Activated T-helper 1 cell treated with anti-CD3 and anti-CD28 coated beads, Interleukin-12 subunit alpha, Interleukin-12 subunit beta, Interleukin-2, Interleukin-4 antibody, amounts not matched to agents 30 ng/mL and 10 ng/mL and 1 ng/mL, durations not matched to agents 14 hours and 24 hours and 36 hours (primary cell): ENCODE measurements at places on chromosomes 12 and 14. TPM values are rescaled to one million over a fixed set of nuclear protein-coding genes. Genes with fewer than 3 reads are reported as not detected.

The TOMM20L gene
- total RNA-seq: not detected in 2 replicates

The WSCD2 gene
- total RNA-seq: not detected in 2 replicates

The SLC22A17 gene
- 3.1 and 5.0 TPM in 2 replicates for total RNA-seq

The DTD2 gene
- 29.0 and 30.6 TPM in 2 replicates for total RNA-seq

The SIX1 gene
- total RNA-seq: 0.39 and 0.41 TPM in 2 replicates

The RPL10L gene
- not detected in 2 replicates for total RNA-seq

The CPNE6 gene
- not detected in 2 replicates for total RNA-seq

The CNTN1 gene
- total RNA-seq: not detected in 2 replicates

The TESPA1 gene
- total RNA-seq: 179 and 181 TPM in 2 replicates

The SPIC gene
- total RNA-seq: not detected in 2 replicates

The UBR7 gene
- 30.1 and 32.4 TPM in 2 replicates for total RNA-seq

The A2M gene
- not detected in 2 replicates for total RNA-seq

The PZP gene
- not detected in 2 replicates for total RNA-seq

The KLHL33 gene
- 0.05 TPM in 2 replicates for total RNA-seq

The EXOC3L4 gene
- total RNA-seq: not detected in 2 replicates

The KRT1 gene
- total RNA-seq: not detected in 2 replicates

The GYS2 gene
- 0.16 TPM in 1 of 2 replicates, not detected in the other for total RNA-seq

The IAPP gene
- total RNA-seq: not detected in 2 replicates

The DBX2 gene
- total RNA-seq: not detected in 2 replicates

The ACSM4 gene
- not detected in 2 replicates for total RNA-seq
